ENCODE measurements at places on chromosomes 11 and 22.

GRCh38 chr11:85725510-85726258 is 39.7 kb upstream of the CCDC89 start:
- DNase-seq = no peak

GRCh38 chr11:130022799-130023198 is 20.2 kb upstream of the PRDM10 start:
- no peak for DNase-seq

- no peak for DNase-seq
Observed at GRCh38 chr11:66492161-66492865, 12.1 kb downstream of the DPP3 start.

- no peak for DNase-seq
Observed at GRCh38 chr11:130908770-130909625, 7.3 kb downstream of the SNX19 start.

- no peak for DNase-seq
Observed at GRCh38 chr11:74138572-74138971, 32.2 kb downstream of the C2CD3 start.

GRCh38 chr22:36806835-36807234 is 10.0 kb downstream of the PVALB start:
- no peak for DNase-seq

DNA sequence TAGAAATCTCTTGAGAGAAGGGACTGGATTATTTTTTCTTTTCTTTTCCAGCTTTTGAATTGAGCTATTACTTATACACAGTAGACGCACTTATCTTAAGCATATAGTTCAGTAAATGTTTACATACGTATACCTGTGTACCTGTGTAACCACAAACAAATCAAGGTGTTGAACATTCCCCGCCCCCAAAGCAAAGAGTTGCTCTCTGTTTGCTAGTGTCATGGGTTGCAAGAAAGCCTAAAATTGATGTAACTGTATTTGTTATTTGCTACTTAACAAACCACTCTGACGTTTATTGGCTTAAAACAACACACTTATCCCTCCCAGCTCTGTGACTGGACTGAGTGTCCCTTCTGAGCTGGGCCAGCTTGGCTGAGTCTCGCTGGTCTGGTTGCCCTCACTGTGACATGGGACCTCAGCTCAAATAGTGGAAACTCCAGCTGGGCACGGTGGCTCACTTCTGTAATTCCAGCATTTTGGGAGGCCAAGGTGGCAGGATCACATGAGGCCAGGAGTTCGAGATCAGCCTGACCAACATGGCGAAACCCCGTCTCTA is 25.4 kb upstream of the CABP2 start:
- DNase-seq = no peak

DNA sequence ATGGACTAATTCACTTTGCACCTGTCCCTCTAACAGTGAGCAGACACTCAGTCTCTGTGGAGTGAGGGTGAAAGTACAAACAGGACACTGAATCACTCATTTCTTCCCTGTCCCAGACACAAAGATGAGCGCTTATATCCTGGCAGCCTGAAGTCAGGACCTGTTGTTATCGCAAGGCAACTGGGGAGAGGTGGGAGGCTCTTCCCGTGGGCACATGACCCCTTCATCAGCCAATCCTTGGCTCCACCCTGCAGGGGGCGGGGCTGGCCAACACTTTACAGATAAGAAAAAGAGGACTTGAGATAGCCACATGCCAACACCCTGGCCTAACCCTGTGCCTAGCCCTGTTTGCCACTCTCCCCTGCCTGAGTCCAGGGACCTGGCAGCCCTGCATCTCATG is 29.5 kb upstream of the TESMIN start:
- no peak for DNase-seq

GRCh38 chr11:71240865-71241691 is 11.3 kb downstream of the SHANK2 start:
- DNase-seq = no peak

DNA sequence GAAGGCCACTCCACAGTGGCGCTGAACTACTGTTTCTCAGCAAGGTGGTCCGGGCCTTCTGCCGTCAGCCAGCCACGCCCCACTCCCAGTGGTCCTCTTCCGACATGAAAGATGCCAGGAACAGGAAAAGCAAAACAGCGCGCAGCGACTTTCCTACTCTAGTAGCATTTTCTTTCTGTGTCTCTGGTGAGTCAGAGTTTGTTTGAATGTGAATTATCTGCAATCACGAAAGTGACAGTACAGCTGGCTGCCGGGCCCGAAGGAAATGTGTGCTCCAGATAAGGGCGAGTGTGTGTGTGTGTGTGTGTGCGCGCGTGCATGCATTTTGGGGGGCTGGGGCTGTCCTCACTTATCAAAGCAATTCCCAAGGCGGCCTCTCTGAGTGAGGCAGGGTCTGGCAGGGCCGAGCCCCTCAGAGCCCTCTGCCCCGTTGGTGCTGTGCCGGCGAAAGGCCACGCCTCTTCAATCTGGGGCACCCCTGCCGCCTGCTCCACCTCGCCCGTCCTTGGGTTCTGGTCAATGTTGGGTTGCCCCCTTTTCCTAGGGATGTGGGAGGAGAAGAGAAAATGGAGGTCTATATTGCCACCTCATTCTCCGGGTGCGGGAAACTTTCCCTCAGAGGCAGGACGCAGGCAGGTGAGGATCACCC is 288.5 kb downstream of the KIRREL3 start:
- DNase-seq = no peak

DNA sequence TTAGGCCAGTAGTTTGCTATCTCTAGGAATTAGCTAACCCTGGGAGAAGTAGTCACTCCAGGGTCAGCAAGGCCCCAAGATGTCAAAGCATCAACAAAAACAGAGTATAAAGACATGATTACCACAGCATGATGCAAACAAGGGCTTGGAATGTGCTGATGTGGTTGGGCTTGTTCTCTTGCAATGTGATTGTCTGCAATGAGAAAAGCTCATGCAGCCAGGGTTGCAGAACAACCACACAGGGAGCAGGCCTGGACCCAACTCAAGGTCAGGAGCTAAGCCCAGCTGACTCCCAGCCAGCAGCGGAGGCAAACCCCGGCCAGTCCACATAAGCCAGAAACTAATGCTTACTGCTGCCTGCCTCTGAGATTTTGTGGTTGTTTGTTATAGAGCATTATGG is 132.4 kb upstream of the ZC3H12C start:
- no peak for DNase-seq

DNA sequence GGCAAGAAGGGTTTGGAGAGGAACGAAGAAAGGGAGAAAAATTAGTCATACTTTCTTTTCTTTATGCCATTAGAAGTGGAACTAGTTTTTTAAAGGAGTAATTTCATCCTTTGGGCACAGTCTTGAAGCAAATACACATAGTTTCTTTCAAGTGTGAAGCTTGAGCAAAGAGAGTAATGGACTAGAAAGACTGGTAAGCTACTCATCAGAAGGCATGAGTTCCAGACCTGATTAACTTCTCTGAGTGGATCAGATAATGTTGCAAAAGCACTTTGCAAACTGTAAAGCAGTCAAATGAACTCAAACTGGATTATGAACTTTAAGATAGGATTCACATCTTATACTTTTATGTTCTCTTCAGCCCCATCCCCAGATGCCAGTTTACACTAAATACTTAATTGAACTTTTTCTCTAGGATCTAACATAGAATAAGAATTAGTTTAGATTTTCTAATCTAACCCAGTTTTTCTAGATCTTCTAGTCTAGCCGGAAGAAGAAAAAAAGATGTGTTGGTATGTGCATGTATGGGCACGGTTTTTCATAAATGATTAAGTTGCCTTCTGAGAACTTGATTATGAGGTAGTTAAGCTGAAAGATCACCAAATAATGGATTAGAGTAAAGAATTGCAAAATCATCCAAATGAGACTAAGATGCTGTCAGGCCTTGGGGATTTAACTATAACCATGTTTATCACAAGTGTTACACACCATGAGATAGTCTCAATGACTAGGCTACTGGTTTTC is 2.5 kb downstream of the DDIAS start:
- DNase-seq = no peak

DNA sequence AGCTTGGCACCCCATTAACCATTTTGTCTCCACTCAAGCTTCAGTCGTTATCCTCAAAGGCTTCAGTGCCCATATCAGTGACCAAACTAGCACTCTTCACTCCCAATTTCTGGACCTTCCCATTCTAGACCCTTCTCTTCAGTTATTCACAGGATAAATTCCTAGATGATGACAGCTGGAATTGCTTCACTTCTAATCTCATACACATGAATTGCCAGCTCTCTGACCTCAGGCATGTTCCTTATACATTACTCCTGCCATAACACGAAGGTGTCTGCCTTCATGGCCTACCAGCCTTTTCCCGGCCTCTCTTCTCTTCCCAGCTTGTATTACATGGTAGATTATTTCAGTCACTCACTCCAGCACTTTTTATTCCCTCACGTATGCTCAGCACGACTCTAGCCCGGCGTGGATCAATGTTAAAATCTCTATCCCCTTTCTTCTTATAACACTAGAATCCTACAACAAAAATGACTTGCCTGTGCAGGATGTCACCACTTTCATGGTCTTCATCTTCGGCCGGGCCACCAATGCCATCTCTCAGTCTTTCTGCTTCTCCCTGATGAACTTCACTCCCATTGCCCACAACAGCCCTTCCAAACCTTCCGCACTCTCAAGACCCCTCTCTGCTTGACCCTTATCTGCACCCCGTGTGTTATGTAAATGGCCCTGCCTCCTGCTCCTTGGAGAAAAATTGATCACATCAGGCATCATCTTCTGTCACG is 36.9 kb downstream of the EIF3F start:
- no peak for DNase-seq

DNA sequence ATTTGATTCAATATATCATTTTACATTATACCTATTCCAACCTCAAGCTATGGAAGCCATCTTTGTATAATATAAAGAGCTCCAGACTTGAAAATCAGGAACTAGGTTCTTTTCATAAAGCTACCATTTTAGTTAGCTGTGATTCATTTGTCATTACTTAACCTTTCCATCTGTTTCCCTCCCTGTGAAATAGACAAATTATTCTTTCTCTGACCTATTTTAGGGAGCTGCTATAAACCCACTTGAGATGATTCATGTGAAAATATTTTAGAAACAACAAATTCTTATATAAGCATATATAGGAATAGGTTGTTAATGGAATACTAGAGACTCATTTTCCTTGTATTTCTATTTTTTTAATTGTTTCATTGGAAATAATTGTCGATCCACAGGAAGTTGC is 1012.1 kb downstream of the OPCML start:
- no peak for DNase-seq

DNA sequence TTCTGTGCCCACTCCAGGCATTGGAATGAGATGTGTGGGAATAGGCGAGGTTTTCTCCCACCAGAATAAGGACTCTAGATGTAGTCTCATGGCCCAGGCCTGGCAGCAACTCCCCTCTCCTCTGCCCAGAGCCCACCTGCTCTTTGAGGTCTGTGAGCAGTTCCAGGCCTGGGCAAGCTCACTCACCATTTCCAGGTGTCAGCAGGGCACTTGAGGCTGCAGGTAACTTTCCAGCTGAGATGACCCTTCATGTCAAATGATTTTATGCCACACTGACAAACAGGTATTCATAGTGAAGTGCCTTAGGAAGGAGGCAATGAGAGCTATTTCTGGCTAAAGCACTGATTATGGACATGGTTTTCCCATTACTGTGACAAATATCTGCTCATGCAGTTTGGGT is 123.3 kb upstream of the CCDC90B start:
- no peak for DNase-seq

- DNase-seq = no peak
Observed at GRCh38 chr11:1937616-1938342, 9.4 kb upstream of the MRPL23 start.

DNA sequence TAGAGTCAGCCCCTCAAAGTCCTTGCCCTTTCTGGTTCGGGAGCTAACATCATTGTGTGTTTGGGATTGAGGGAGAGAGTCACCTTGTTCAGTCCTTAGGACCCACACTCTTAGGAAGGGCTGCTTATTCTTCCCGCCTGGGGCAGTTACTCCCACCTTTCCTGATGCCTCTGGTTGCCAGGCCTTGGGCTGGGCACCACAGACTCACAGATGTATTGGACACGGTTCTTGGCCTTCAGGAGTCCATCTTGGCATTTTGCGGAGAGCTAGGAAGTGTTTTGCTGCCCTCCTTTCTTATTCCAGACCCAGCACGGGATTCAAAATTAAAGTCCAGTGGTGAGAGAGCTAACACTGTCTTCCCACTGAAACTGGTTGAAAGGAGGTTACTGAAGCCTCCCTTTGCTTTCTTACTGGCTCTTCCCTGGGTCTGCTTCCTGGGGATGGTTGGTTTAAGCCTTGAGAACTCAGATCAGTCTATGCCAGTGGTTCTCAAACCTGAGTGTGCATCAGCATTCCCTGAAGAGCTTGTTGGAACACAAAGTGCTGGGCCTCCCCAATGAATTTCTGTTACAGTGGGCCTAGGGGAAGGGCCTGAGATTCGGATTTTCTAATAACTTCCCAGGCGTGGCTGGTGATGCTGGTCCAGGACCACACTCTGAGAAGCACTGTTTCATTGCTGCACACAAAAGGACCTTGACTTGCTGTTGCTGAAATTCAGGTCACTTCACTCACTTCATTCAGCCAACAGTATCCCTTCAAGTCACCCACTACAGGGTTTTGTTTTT is 1.4 kb downstream of the OSBP2 start:
- no peak for DNase-seq

DNA sequence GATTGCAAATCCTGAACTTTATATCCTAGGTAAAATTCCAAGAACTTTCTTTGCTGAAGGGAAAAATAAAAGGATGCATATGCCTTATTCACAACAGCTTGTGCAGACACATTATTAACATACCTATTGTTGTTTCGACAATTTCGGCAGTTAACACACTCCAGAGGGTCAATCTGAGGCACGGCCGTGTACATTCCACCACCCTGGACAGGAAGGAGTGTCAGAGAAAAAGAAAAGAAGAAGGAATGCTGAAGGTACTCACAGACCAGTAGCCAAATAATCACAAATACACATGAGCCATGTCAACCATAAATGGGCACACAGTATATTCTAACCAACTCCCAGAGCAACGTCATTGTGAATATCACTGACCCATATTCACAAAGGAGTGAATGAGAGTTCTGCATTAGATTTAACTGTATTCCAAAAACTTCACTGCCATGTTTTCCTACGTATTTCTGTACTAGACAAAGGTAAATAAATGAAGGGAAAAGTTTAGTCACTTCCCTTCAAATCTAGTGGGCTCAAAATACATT is 32.4 kb downstream of the VSIG10L2 start:
- no peak for DNase-seq

- DNase-seq = peak; percentile 72
Observed at GRCh38 chr22:37229805-37230672, 14.0 kb downstream of the RAC2 start.

DNA sequence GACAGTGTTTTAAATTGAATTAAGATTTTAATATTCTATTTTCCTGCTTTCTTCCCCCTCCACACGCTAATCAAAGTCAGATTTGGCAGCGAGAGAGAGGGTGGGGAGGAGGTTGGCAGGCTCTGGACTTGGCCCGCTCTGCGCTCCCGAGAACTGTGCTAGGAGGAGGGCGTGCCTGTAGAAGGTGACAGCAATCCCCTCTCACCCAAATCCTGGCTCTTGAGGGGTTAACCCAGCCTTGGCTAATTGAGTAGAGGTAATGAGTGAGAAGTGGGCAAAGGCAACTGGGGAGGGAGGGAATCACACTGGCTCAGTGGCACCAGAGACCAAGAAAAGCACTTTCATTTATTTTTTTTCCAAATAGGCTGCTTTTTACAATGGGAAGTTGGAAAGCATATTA is 42.2 kb downstream of the BUD13 start:
- DNase-seq = no peak

- DNase-seq = no peak
Observed at GRCh38 chr22:27749597-27750225, 51.8 kb downstream of the MN1 start.

Data from AML-193 (cell line).